ENCODE measurements at places on chromosomes 1 and 21.

DNA sequence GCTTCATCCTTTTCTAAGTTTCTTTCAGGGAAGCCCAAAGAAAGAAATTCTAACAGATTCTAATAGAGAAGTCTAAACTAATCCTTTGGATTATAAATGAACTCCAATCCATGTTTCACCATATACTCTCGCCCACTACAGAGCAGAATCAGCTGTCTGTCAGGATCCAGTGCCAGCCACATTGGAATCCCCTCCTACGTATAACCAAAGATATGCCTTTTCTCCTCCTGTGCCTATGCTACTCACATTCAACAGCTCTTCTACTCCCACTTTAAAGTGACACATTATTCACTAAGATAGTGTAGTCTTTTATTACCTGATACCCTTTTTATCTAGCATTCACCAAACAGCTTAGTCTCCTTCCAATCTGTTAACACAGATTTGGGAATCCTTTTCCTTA lies 3.1 kb downstream of the ETV3 start:
- DNase-seq: no peak

DNA sequence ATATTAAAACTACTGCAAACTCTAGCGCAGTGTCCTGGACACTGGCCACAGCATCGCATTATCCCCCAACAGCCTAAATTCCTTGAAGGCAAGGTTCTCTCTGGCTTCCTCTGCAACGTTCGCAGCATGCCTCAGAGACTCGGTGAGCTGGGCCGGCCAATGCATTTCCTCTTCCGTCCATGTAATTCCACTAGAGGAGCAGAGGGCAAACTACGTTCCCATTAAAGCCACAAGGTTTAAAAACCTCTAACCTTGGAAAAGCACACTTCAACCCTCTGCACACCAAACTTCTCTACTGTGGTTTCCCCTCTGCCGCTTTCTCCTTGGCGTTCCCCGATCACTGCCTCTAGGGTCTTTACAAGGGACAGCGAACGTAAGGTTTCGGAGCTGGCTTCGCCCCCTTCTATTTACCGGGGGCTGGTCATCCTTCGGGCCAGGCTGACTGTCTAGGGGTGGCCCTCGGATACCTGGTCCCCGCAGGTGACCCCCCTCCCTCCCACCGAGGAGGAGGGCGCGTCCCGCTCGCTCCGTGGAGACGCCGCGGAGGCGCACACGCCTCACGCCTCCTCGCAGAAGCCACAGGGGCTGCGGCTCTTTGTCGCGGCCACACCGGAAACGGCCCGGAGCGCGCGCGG lies 456 bp upstream of the SMYD2 start:
- no peak for DNase-seq

- no peak for DNase-seq
These were observed 8.2 kb downstream of the TMCC2 start for GRCh38 chr1:205235951-205236350.

DNA sequence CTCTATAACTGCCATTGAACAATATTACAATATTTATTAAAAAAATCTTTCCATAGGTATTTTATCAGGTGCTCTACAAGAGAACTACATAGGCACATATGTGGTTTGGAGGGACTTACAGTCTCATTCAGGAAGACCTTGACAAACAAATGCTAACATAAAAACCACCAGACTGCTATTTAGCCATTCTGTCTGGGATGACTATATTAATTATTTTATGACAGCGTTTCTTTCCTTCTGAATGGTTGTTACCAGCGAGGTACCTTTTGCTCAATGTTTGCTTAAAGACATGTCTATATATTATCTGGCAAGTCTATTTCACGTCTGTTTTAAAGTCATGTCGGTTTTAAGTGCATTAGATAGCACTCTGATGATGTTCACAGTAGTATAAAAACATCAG lies 69.7 kb downstream of the RUNX1 start:
- DNase-seq: no peak

DNA sequence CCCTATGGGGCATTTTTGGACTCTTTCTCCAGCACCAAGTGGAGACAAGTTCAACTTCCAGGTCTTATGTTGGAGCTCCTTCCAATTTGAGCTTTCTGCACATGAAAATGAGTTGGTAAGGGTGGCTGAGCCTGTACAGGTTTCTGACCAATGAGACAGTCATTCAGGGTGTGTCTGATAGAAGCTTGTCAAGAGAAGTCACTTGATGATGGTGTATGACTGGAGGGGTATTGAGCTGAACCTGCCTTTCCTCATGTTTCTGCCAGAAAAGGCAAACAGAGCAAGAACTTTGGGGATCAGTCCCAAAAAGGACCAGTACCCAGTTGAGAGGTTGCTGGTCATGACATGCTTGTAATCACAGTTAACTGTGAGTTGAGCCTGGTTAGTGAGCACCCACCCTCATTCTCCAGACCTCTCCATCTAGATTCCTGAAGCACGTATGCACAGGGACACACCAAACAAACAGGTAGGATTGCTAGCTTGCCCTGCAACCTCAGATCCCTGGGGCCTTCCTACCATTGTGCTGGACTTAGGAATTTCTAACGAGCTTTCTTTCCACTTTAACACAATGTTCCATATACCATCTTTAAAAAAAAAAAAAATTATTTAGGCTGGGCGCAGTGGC lies 26.6 kb downstream of the FAM89A start:
- no peak for DNase-seq

DNA sequence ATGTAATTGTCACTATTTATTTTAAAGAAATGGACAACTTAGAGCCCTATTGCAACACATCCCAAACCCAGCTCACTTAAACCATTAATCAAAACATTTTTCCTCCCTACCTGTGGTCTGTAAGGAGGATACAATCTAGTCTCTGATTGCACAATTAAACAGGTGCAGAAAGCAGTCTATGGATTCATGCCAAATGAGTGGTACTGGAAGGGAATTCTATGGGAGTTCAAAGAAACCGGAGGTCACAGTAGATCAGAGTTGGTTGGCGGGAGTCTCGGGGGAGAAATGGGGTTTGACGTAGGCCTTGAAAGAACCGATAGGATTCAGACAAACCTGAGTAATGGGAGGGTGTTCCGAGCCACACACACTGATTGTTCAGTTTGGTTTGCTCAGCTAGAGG lies 314.9 kb downstream of the KIF26B start:
- no peak for DNase-seq

DNA sequence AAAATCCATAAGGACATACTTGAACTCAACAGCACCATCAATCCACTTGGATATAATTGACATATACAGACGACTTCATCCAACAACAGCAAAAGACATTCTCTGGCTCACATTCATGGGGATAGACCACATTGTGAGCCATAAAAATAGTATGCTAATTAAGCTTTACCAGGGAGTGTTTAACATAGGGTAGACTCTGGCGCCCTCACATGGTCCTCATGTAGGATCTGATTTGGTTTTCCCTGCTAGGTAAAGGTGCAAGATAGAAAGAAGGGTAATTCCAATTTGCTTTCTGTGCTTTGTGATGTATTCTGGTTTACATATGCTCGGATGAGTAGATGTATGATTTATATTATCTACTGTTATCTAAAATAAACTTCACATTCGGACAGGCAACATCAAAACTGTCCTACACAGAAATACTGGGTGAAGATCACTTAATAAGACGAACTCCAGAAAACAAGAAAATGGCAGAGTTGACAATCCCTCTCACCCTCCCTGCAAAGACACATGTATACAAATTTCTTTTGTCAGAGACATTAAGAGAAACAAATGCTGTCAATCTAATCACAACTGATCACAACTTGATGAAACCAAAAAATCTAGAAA lies 27.7 kb downstream of the CR1L start:
- no peak for DNase-seq

DNA sequence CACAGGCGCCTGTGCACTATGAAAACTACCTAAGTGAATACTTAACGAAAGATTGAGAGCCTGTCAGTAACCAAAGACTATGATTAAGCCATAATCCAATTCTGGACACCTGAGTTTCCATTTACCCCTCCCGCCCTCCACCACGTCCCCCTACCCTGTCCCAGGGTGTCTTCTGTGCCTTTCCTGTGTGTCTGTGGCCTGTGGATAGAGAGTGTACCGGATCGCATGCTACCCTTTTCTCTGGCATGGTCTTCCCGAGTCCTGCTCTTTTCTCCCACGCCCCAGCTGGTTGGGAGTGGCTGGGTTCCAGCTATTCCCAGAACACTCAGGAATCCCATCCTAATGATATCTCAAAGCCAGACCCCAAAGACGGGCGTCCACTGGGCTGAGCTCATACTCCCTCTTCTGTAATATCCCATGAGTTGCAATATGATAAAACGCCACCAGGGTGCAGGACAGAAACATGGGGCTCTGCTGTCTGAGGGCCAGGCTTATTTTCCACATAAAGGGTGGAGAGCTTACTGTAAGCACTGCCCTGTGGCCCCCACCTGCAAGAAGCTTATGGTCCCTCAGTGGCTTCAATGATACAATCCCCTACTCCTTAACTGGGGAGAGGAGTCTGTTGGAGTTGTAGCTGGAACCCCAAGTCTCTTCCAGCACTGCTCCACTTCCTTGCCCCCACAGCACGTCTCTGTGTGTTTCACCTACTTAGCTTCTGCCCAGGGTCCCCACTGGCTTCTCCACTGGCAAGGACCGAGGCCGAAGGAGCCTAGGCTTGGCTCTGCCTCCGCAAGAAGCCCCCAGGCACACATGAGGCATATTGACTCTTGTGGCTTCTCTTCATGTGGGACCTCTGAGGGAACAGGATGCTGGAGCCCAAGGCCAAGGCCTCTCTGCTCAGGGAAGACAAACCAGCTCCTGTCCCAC lies 17.6 kb upstream of the ALX3 start:
- peak; percentile 37 for DNase-seq

GRCh38 chr1:230798491-230798890 lies 51.3 kb downstream of the CAPN9 start:
- no peak for DNase-seq

DNA sequence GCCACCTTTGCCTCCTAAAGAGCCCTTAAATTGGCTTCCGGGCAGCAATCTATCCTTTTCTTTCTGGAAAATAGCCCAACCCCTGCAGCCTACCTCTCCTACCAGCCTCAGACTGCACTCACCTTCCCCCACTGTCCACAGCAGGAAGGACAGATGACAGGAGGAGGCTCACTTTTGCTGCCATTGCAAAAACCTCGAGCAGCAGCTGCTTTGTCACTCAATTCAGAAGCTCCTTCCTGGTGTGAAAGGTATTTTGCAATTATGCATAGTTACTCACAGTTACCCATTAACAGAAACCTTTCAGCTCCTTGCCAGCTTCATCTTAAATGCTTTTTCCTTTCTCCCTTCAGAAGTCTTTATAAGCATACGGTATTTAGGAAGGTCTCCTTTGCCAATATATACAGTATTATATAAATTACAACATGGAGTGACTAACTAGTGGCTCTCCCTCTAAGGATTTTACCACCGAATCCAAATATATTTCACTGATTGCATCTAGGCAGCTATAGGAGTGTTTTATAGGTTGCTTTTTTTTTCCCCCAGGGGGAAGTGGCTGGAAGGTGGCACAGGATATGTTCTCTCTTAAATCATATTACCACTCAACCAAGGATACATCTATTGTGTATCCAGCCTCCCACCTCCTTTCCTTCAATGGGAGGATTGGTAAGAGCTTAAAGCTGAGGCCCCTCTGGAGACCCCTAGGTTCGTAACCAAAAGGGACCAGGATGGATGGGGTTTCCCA lies 142.1 kb upstream of the IPO9 start:
- no peak for DNase-seq

GRCh38 chr1:66711420-66711819 lies 40.8 kb upstream of the DYNLT5 start:
- no peak for DNase-seq

Measured in activated naive CD4-positive, alpha-beta T cell treated with Interleukin-2 at 50 U/mL for 16 hours (primary cell).